ENCODE measurements at places on chromosomes 2 and 18.

- DNase-seq = no peak
Measured at GRCh38 chr2:128505575-128506526, 187.2 kb upstream of the HS6ST1 start.

GRCh38 chr18:62200121-62200914 is 13.3 kb downstream of the RELCH start:
- no peak for DNase-seq

DNA sequence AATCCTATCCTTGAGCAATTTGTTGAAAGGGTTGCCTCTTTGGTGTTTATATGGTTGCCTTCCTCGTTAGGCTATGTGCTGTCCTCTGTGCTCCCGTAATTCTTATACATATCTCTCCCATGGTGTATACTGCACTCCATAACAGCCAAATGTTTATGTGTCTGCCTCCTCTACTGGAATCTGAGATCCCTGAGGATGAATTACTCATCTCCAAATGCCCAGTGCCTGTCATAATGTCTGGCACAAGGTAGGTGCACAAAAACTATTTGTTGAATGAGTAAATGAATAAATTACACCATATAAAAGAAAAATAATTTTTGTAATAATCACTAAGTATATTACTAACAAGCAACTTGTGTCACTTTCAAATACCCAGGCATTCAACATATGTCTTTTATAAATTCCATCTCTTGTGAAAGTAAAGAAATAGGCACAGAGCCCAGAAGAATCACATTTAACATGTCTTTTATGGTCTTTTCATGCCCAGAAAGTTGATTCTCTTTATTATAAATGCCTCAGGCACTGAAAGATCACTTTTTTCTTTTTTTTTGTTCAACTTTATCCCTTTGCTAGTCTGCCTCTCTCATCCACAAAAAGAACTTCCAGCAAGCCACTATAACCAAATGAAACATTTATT is 164.9 kb downstream of the CCDC148 start:
- no peak for DNase-seq

DNA sequence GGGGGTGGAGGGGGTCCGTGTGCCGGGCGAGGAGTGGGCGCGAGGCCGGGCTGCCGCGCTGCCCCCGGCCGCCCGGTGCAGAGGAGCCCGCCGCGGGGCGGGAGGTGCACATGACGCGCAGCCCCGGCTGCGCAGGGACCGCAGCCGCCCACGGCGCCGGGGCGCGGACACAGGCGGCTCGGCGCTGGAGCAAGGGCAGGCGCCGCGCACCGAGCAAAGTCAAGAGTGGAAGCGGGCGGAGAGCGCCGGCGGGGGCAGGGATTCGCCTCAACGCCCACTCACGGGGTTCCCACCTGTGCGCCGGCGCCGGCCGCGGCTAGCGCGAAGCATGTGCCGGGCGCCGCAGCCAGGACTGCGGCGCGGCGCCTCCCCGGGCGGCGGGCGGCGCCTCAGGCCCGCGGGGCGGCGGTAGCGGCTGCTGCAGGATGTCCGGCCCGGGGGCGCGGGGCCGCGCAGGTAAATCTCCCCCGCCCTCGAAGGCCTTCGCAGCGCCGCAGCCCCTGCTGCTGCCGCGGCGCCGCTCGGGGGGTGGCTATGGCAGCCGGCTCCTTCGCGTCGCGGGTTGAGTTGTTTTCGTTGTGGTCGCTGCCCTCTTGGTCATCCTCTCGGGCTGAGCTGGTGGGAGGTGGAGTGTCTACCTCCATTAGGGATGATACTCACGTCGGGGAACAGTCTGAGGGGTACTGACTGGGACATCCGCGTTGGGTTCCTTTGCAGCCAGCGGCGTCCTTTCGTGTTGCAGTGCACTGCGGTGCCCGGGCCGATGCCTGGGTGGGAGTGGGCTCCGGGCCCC is 216.3 kb upstream of the DTNA start:
- peak; percentile 24 for DNase-seq

- no peak for DNase-seq
Measured at GRCh38 chr18:11005528-11005927, 143.8 kb downstream of the PIEZO2 start.

- no peak for DNase-seq
Measured at GRCh38 chr2:66701656-66702055, 266.7 kb downstream of the MEIS1 start.

Data from suppressor macrophage treated with lipopolysaccharide for 4 hours (primary cell).